Glomerular endothelial cell (primary cell): ENCODE measurements at places on chromosomes 6 and 20.

GRCh38 chr6:3749977-3750316, 1.6 kb downstream of the PXDC1 start:
- no peak for DNase-seq

- no peak for DNase-seq
These were observed 19.3 kb upstream of the TNFAIP3 start for GRCh38 chr6:137847748-137848147.

DNA sequence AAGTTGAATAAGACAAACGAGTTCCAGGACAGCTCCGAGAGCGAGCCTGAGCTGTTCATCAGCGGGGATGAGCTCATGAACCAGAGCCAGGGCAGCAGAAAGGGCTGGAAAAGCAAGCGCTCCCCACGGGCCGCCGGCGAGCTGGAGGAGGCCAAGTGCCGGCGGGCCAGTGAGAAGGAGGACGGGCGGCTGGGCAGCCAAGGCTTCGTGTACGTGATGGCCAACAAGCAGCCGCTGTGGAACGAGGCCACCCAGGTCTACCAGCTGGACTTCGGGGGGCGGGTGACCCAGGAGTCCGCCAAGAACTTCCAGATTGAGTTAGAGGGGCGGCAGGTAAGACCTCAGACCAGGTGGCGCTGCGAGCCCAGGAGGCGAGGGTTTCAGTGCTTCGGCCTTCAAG, 56.0 kb upstream of the TMEM181 start:
- no peak for DNase-seq

- DNase-seq = no peak
These were observed 96.6 kb upstream of the NAA20 start for GRCh38 chr20:19920381-19921138.

DNA sequence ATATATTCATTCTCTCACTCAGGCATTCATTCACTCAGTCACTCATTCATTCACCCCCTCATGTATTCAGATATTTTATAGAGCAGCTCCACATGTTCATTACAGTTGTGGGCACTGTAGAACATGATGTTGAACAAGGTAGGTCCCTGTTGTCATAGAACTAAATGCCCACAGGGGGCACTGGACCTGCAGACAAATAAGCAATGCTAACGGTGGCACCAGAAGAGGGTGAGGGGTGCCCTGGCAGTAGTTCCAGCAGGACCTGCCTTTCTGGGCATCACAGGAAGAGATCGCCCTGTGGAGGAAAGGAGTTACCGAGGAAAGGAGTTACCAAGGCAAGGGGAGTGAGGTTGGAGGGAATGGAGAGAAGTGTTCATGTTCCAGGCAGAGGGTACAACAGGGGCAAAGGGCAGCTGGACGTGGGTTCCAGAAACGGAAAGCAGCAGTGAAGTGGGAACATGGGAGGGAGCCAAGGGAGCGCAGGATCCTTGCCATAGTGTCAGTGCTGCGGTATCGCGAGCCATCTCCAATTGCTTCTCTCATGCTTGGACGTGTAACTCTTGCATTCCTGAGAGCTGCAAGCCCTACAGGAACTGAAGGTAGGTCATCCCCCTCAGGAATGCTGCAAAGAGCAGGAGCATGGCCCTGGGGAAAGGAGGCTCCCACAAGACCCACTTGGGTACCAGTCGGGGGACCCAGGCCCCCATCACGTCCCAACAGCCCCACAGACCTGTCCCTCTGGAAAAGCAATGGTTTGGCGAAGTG, 128.2 kb downstream of the EDN3 start:
- DNase-seq = no peak
